Neural progenitor cell (in vitro differentiated cells): ENCODE measurements at places on chromosomes 2 and 18. TPM values are rescaled to one million over a fixed set of nuclear protein-coding genes. Genes with fewer than 3 reads are reported as not detected.

Gene DNAJC5G
- not detected in 2 replicates for total RNA-seq

Gene DLX2
- 0.19 TPM in 1 of 2 replicates, not detected in the other for total RNA-seq

Gene LONRF2
- 0.34 and 0.37 TPM in 2 replicates for total RNA-seq

Gene IL1F10
- not detected in 2 replicates for total RNA-seq

GRCh38 chr2:66170744-66171330 is 264.1 kb upstream of the MEIS1 start:
- no peak overlapping the region for H3K4me3 ChIP-seq
- H3K36me3 ChIP-seq = no peaks in the 10 kb centered on the region
- no peak overlapping the region for H3K27ac ChIP-seq
- peaks cover 4% of the 10 kb centered on the region for H3K4me1 ChIP-seq

GRCh38 chr2:15169326-15170069 is 391.6 kb downstream of the NBAS start:
- no peaks in the 10 kb centered on the region for H3K27me3 ChIP-seq
- H3K27ac ChIP-seq = no peak overlapping the region
- H3K36me3 ChIP-seq = no peaks in the 10 kb centered on the region
- H3K4me3 ChIP-seq = no peak overlapping the region

DNA sequence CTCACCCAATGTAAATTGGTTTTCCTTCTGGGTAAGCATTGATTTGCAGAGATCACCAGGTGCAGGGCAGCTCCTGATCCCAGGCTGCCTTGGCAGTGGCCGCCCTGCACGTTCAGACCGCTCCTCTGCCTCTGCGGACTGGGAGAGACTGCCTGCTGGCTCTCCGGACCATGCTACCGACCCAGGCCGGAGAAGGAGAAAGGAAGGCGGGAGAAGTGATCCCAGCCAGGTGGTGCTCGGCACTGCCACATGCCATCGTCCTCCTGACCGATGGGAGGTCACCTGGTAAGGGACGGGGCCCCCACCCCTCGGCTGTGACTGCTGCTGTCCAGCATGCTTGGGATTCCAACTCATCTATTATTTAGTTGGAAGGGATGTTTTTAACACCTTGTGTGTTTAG is 108.1 kb upstream of the POU3F3 start:
- no peak overlapping the region for H3K27ac ChIP-seq
- no peaks in the 10 kb centered on the region for H3K36me3 ChIP-seq

GRCh38 chr2:231627384-231628120 is 34.9 kb downstream of the TEX44 start:
- H3K4me1 ChIP-seq = peaks cover 4% of the 10 kb centered on the region
- no peaks in the 10 kb centered on the region for H3K27me3 ChIP-seq
- H3K4me3 ChIP-seq = no peak overlapping the region
- H3K36me3 ChIP-seq = no peaks in the 10 kb centered on the region
- H3K27ac ChIP-seq = no peak overlapping the region

DNA sequence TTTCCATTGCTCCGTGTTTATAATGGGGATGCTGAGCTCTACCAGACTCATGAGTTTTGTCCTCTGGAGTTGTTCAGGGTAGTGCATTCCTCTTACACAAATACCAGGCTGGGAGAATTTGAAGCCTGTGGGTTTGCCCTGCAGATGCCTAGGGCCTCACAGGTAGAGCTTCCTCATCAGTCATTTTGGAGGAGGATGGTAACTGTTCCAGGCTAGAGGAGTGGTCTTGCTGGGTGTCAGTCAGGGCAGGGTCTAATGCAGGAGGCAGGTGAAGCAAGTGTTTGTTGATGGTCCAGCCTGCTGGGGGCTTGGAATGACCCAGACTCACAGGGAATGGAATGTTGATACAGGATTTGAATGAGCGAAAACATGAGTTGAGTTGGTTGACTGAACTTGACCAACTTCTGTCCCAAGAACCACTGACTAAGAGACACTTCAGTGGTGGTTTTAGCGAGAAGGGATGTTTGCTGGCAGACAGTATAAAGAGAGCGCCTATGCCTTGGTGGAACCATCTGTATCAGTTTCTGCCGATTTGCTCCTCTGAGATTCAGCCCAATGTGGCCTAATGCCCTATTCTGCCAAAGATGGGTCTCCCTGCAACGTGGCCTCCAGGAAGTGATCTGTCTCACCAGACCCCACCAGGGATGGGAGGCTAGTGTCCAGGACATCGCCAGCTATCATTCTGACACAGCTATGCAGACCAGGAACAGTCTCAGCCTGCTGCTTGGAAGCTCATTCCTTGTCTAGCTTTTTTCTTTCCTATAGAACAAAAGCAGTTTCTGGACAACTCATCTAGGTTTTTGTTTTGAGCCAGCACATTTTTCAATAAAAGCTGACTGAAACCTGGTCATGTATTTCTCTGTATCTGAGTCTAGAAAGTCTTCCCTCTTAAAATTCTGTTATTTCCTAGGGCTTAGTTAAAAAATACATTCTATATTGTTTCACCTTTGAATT is 9.3 kb downstream of the IL1R2 start:
- no peaks in the 10 kb centered on the region for H3K27me3 ChIP-seq
- H3K4me1 ChIP-seq = no peaks in the 10 kb centered on the region
- no peak overlapping the region for H3K4me3 ChIP-seq
- no peak overlapping the region for H3K27ac ChIP-seq
- no peak for DNase-seq

DNA sequence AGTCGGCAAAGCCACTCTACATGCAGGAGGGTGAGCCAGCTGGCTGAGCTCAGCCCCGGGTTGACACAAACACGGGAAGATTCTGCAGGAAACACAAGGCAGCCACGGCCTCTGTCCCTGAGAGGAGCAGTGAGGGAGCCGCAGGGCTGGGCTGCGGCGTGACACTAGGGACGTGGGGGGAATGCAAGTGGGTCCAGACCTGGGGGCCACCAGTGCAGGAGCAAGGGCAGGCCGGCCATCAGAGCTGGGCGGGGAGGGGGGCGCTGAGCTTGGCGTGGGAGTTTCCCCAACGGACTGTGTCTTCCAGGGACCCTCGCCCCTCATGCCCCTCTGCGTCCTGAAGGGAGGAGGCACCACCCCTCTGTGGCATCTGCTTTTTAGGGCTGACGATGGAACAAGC is 12.0 kb upstream of the C1QL2 start:
- no peak for DNase-seq
- no peaks in the 10 kb centered on the region for H3K27me3 ChIP-seq
- H3K27ac ChIP-seq = no peak overlapping the region
- H3K4me3 ChIP-seq = no peak overlapping the region
- H3K36me3 ChIP-seq = no peaks in the 10 kb centered on the region

GRCh38 chr2:1421731-1422130 is 8.5 kb downstream of the TPO start:
- H3K4me3 ChIP-seq = no peak overlapping the region
- H3K27me3 ChIP-seq = no peaks in the 10 kb centered on the region
- H3K4me1 ChIP-seq = peaks cover 17% of the 10 kb centered on the region
- no peak overlapping the region for H3K27ac ChIP-seq
- no peak for DNase-seq

DNA sequence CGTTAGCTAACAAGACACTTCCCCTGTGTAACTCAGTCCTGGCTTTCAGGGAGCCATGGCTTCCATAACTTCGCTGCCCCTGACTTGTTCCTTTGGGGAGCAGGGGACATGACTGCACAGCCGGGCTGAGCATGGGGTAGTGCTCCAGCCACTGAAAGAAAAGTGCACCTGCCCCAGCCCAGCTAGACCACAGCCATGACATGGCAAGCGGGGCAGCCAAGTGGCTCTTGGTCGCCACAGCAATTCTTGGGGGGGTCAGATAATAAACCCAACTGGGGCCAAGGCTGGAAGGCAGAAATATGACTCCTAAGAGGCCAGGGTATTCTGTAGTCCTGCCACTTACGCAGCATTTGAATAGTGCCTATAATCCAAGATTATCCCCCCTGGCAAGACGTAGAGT is 289.1 kb downstream of the GBX2 start:
- DNase-seq = no peak
- H3K4me3 ChIP-seq = no peak overlapping the region
- H3K4me1 ChIP-seq = no peaks in the 10 kb centered on the region
- no peak overlapping the region for H3K27ac ChIP-seq
- H3K36me3 ChIP-seq = no peaks in the 10 kb centered on the region

- H3K27ac ChIP-seq = no peak overlapping the region
- no peaks in the 10 kb centered on the region for H3K27me3 ChIP-seq
- H3K4me1 ChIP-seq = peaks cover 15% of the 10 kb centered on the region
- no peaks in the 10 kb centered on the region for H3K36me3 ChIP-seq
- H3K4me3 ChIP-seq = no peak overlapping the region
Observed at GRCh38 chr2:121866789-121867188, 111.3 kb downstream of the TSN start.

DNA sequence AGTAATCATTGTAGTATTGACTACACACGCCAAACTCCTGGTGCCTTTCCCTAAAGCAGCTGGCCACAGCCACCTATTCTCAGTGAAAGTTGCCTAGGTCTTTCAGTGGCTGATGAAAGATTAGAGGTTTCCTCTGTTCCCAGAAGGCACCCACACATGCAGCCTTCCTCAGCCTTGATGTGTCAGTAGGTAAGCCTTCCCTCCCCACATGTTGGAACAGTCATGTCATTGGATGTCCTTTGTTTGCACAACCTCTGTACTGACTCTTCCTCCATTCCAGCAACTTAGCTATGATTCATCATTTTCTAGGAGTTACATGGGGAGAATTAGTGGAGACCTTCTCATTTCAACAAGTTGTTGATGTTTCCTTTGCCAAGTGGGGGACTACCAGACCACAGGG is 630.8 kb upstream of the SLC39A10 start:
- H3K4me1 ChIP-seq = no peaks in the 10 kb centered on the region
- H3K36me3 ChIP-seq = no peaks in the 10 kb centered on the region
- no peak overlapping the region for H3K27ac ChIP-seq
- no peak overlapping the region for H3K4me3 ChIP-seq
- no peaks in the 10 kb centered on the region for H3K27me3 ChIP-seq

DNA sequence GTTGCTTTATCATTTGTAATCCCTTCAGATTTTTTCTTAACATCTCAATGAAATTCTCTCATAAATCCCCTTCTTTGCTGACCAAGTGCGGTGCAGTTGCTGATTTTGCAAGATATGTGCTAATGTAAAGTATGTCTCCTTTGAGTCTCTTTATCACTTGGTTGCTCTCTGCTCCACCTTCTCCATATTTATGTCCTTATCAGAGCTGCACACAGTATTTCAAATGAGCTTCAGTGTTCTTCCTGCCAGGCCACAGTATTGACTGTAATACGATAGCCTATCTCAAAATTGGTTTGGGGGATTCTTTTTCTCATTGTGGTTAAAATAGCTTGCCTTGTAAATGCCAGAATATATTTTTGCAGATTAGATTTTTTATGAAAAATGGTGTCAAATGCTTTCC is 32.2 kb downstream of the MAIP1 start:
- H3K4me1 ChIP-seq = no peaks in the 10 kb centered on the region
- H3K27me3 ChIP-seq = no peaks in the 10 kb centered on the region
- no peaks in the 10 kb centered on the region for H3K36me3 ChIP-seq
- H3K4me3 ChIP-seq = no peak overlapping the region

DNA sequence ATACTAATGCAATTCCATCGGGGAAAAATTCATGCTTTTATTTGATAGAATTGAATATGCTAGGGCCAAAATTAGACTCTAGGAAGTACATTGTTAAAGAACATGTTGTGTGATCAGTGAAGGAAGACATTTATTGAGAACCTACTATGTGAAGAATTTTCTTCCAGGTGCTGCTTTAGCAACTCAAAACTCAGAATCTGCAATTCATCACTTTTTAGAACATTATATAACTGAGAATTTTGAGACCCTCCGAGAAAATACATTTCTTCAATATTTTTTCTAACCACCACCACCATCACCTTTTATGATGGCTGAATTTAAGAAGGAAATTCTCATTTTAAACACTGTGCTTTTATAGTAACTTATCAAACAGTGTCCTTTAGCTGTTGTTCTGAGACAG is 315.2 kb downstream of the FIGN start:
- no peak overlapping the region for H3K27ac ChIP-seq
- peaks cover 4% of the 10 kb centered on the region for H3K4me1 ChIP-seq
- no peaks in the 10 kb centered on the region for H3K36me3 ChIP-seq
- no peak for DNase-seq

DNA sequence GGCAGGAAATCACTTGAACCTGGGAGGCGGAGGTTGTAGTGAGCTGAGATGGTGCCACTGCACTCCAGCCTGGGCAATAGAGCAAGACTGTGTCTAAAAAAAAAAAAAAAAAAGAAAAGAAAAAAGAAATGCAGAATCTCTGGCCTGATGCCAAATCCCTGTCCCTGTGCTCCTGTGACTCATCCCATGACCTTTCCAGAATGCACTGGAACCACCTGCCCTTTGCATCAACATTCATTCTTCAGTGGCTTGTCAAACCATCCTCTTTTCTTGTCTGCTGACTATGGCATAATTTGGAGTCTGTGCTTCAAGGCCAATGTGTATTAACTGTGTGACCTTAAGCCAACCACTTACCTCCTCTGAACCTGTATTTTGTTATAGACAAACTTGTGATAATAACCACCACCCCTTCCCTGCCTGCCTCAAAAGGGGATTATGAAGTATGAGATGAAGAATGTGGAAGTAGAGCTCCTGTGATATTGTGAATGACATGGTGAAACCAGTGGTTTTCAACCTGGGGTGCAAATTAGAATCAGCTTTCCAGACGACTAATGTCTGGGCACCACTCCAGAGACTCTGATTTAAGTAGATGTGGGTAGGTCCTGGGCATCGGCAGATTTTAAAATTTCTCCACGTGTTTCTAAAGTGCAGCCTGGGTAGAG is 189.3 kb downstream of the CLIP4 start:
- no peaks in the 10 kb centered on the region for H3K27me3 ChIP-seq
- H3K36me3 ChIP-seq = no peaks in the 10 kb centered on the region
- H3K4me1 ChIP-seq = no peaks in the 10 kb centered on the region
- no peak for DNase-seq
- H3K27ac ChIP-seq = no peak overlapping the region

DNA sequence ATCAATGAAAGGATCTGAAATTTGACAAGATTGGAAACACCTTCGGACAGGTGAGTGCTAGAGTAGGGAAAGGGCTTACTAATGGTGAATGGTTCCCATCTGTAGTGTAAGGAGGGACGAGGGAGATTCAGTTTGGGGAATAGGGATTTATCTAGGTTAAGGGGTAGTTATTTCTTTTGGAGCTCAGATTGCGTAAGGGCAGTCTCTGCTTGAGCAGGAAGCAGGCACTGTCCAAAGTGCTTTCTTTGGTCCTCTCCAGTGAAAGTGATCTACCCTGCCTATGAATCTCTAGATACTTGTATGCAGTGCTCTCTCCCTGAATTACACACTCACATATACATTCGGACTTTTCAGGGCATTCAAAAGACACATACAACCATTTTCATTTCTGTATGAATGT is 272.9 kb upstream of the FIGN start:
- H3K36me3 ChIP-seq = no peaks in the 10 kb centered on the region
- DNase-seq = no peak
- H3K4me3 ChIP-seq = no peak overlapping the region

GRCh38 chr2:201715459-201715858 is 17.0 kb upstream of the MPP4 start:
- no peak overlapping the region for H3K27ac ChIP-seq
- no peaks in the 10 kb centered on the region for H3K27me3 ChIP-seq
- H3K4me1 ChIP-seq = no peaks in the 10 kb centered on the region
- DNase-seq = no peak
- peaks cover 14% of the 10 kb centered on the region for H3K36me3 ChIP-seq
